ENCODE measurements at places on chromosomes 2 and 18.

DNA sequence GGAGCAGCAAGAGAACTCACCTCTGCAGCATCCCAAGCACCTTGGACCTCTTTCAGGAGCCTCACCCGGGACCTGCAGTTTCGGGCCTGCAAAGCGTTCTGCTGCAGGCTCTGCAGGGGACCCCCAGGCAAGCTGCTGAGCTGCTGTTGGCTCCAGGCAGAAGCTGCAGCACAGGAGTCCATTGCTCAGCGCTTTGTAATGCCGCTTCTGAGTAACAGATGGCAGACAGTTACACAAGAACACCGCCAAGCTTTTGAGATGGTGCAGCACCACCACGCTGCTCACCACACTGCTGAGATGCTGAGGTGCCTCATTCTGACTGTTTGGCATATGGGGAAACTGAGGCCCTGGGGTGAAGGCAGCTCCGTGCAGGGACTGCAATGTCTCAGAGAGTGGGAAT lies 1.9 kb upstream of the GALNT14 start:
- DNase-seq: no peak

DNA sequence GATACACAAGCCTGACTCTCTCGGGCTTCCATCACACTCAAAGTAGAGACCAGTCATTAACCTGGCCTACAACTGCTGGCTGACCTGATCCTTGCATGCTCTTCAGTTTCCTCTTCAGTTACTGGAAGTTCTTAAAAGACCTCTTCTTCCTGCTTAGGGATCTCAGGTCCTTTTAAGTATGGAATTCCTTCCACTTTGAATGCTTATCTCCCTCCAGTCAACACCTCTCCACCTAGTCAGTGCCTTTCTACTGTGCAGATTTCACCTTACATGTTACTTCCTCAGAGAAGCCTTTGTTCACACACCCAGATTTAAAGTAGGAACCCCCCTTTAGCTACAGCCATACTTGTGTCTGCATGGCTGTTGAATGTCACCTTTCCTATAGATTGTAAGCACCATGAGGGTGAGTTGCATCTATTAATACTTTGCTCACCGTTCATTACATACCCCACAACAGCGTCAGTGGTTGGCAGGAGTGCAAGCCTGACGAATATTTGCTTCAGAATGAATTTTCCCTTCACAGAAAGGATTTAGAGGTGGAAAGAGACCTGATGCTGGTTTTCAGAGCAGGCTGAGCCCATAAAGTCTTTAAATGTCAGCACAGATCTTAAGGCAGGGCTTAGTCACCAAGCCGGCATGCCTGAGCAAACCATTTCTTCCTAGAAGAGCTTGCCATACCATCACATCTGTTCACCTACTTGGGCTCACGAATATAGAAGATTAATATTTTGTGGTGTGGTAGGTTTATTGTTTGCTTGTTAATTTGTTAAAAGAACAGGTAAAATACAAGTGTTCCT lies 90.1 kb downstream of the ACVR1 start:
- no peak for DNase-seq

GRCh38 chr2:32553829-32554432 lies 73.9 kb upstream of the TTC27 start:
- no peak for DNase-seq

DNA sequence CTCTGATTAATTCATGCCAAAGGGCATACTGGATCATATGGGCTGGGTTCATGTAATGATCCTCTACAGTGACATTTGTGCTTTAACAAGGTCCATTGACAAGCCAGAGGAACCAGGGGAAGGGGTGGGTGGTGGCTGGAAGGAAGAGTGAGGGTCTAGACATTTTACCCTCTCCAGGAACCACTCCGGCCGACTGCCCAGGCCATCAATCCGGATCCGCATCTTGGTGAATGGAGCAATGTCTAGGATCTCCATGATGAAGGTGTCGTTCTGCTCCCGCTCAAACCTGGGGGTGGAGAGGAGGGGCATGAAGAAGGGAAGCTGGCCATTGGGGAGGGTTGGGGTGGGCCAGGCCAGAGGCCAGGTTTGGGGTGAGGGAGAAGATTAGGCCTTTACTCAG lies 147.5 kb downstream of the LOXHD1 start:
- DNase-seq: no peak

DNA sequence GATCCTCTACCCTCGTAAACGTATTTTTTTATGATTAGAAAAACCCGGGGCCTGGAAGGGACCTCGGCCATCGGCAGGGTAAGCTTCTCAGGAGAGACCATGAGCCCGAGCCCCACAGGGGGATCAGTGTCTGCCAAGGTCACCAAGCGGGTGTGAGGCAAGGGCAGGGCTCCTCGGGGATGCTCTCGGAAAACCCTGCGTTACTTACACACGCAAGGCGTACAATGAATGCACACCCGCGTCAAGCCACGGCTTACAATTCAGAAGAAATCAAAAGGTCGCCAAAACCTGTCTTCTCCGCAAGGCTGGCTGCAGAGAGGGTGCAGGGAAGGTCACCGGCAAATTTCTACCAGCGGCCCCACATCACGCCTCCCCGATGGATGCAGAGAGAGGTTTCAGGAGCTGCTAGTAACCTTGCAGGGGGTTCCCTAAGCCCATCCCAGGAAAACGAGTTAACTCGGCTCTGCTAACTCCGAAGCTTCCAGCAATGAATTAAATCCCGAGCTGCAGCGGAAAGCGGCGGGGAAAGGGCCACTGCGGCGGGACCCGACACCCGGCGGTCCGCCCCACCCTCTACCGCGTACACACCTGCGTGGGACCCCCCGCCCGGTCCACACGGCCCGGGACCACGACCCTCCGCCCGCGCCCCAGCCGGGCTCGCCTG lies 638 bp downstream of the ST3GAL5 start:
- peak; percentile 65 for DNase-seq

- DNase-seq: no peak
These were observed 30.3 kb downstream of the MAIP1 start for GRCh38 chr2:199985625-199986207.

- DNase-seq: no peak
These were observed 3.6 kb upstream of the TPRKB start for GRCh38 chr2:73740767-73741166.

DNA sequence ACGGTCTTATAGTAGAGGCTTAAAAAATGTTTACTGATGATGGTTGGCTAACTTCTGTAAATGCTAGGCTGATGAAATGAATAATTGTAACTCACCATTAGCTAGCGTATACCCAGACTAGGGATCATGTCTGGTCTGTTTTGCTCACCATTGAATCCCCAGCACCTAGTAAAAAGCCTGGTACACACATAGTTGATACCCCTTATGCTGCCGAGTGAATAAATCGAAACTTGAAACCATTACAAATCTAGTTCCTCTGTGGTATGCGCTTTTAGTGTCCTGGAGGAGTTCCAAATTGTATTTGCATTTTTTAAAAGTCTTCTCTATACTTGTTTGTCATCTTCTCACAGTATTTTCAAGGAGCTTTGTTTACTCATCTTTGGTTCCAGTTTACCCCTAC lies 1.3 kb downstream of the TAF1B start:
- no peak for DNase-seq

DNA sequence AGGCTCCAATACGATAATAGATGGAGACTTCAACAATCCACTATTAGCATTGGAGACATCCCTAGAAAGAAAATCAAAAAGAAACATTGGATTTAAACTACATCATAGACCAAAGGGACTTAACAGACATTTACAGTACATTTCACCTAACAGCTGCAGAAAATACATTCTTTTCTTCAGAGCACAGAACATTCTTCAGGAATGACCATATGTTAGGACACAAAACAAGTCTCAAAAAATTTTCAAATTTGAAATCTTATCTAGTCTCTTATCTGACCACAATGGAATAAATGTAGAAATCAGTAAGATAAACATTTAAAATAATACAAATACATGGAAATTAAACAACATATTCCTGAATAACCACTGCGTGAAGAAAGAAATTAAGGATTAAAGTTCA lies 68.7 kb downstream of the STRADB start:
- DNase-seq: no peak

GRCh38 chr18:21855432-21855831 lies 114.8 kb downstream of the MIB1 start:
- no peak for DNase-seq

DNA sequence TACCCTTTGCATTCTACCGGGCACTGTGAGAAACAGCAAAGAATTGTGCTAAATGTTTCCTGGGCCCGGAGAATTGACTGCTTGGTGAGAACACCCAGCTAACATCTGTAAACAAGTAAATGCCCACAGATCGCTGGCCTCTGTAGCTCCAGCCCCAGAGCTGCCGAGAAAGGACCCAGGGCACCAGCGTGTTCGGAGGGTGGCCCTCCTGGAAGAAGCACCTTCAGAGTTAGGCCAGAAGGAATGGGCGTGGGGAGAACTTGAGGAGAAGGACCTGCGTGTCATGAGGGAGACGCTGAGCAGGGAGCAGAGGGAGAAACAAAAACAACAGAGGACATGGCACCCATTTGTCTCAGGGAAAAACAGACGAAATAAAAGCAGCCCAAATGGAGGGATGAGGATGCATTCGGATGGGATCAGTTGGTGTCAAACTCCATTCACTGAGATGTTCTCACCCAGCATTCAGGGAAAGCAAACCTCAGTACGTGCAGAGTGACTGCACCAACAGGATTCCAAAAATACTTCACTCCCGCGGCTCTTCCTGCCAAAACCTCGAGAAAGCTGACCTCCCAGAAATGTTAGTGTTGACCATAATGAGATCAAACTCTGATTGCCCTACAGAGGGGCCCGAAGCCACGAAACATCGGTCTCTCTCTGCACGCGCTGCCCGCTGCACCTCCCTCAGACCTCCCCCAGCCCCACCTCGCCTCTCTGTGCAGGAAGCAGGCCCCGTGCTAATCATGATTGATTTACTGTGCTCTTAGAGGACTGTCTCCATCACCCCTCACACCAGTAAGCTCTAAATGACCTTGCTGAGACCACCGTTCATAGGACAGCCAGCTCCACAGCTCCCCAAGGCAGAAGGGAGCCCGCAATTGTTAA lies 376.3 kb upstream of the SALL3 start:
- no peak for DNase-seq

DNA sequence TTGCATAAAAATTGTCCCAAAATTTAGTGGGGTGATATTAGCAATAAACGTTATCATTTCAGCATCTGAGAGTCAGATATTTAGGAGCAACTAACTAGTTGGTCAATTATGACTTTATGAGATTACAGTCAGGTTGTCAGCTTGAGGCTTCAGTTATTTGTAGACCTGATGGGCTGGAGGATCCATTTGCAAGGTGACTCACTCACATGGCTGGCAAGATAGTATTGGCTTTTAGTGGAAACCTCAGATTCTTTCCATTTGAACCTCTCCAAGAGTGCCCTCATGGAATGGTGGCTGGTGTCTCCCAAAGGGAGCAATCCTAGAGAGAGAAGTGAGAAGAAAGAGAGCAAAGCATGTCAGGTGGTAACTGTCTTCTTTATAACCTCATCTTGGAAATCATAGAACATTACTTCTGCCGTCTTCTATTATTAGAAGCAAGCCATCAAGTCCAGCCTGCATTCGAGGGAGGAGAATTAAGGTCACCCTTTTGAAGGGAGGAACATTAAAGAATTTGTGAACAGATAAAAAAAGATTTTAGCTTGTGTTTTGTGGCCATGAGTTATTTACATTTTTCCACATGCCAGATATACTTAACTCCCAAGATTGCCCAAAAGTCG lies 92.5 kb downstream of the HAUS1 start:
- DNase-seq: no peak

- DNase-seq: no peak
These were observed 427.0 kb upstream of the TNP1 start for GRCh38 chr2:217286833-217287232.

DNA sequence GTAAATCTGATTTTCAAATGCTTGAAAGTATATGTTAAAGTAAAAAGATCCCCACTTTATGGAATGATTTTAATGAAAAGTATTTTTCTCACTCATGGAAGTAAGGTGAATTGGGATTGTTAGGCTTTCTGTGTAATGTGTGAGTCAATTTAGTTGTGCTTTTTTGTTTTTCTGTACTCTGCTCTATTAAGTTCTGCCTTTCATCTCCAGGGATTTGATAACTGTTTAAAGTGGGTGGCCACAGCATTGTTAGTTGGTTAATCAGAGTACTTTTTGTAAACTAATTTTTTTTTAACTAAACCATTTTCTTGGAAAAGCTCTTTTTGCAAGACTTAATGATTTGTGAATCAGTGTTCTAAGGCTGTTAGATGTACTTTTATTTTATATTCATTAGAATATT lies 76.8 kb downstream of the ABI2 start:
- DNase-seq: no peak

DNA sequence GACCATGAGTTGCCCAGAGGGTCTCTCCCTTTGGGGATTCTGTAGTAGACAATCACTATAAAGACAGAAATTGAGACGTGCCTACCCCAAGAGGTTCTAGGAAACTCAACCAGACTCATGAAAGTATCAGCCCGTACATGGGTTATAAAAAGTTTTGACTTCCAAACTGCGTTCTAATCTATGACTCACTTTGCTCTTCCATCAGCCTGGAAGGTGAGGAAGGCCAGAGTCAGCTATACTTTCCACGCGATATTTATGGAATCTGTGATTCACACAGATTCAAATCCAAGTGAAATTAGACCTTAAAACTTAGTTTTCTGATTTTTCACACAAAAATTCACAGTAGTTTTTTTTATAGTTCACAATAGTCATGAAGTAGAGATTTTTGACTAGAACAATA lies 7.7 kb upstream of the LYPD1 start:
- no peak for DNase-seq

- no peak for DNase-seq
These were observed 135.9 kb downstream of the PRPF40A start for GRCh38 chr2:152581360-152581759.

- no peak for DNase-seq
These were observed 217.1 kb downstream of the KLHL29 start for GRCh38 chr2:23602116-23602515.

DNA sequence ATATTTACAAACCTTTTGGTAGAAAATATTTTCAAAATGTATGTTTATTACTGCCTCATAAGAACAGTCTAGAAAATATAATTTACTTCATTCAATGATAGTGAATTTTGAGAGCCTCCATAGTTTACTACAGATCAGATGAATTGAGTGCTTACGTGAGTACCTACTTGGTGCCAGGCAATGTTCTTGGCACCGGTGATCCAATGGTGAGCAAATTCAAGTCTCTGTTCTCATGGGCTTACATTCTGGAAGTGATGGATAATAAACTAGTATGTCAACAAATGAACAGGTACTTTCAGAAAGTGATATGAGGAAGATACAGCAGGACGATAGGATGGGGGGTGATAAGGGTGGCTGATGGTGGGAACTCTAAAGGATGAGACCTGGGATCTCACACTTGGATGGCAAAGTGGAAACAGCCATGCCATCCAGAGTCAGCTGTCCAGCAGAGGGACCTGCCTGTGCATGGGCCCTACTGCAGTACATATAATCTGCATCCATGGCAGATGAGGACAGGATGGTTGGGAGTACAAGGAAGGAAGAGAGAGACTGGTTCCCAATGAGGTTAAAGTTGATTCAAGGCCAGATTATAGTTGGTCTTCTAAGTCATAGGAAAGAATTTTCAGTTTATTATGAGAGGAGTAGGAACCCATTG lies 277.0 kb downstream of the NEDD4L start:
- no peak for DNase-seq

- DNase-seq: no peak
These were observed 440.9 kb downstream of the ZNF516 start for GRCh38 chr18:76054156-76054555.

GRCh38 chr18:934518-935133 lies 30.0 kb downstream of the ADCYAP1 start:
- no peak for DNase-seq

- DNase-seq: no peak
These were observed 8.8 kb downstream of the FOSL2 start for GRCh38 chr2:28401411-28401810.

- no peak for DNase-seq
These were observed 73.4 kb downstream of the CCDC93 start for GRCh38 chr2:117940436-117940835.

GRCh38 chr2:71122387-71123298 lies 7.4 kb downstream of the MCEE start:
- no peak for DNase-seq

GRCh38 chr18:617970-618504 lies 21.2 kb downstream of the CLUL1 start:
- DNase-seq: no peak

Data from caudate nucleus (tissue), 63 donors.